Effector memory CD4-positive, alpha-beta T cell (primary cell): ENCODE measurements at places on chromosomes 6 and 20.
A peak's percentile ranks its signal among the peaks of the same experiment; 100 is the strongest.

DNA sequence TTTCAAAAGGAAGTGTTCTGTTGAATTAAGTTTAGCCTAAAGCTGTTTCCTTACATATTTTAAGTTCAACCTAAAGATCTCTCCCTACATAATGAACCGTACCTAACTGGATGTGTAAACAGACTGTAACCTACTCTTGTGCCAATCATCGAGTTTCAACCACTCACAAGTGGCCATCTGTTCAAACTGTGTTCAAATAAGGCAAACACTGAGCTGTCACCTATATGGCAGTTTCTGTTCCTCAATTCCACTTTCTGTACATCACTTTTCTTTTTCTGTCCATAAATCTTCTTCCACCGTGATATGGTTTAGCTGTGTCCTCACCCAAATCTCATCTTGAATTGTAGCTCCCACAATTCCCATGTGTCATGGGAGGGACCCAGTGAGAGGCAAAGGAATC lies 428.6 kb downstream of the HACE1 start:
- H3K27ac ChIP-seq = no peak overlapping the region
- no peak overlapping the region for H3K4me3 ChIP-seq
- no peak for DNase-seq
- H3K27me3 ChIP-seq = no peaks in the 10 kb centered on the region
- no peaks in the 10 kb centered on the region for H3K36me3 ChIP-seq

DNA sequence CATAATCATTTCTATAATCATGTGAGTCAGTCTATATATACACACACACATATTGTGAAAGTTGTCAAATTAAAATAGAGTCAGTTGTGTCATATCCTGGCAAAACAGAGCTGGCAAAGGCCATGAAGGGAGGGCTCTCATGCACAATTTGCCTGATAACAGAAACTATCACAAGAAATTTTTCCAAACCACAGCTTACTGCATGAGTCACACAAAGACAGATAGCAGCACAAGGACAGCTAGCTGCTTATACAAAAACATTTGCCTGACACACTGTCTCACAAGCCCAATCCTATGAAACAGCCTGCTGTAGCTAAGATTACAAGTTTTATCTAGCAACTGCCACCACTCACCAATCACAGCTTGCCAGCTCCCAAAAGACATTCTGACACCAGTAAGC lies 848.5 kb upstream of the MAN1A1 start:
- no peaks in the 10 kb centered on the region for H3K27me3 ChIP-seq
- no peak overlapping the region for H3K4me3 ChIP-seq
- no peaks in the 10 kb centered on the region for H3K4me1 ChIP-seq
- H3K36me3 ChIP-seq = no peaks in the 10 kb centered on the region

DNA sequence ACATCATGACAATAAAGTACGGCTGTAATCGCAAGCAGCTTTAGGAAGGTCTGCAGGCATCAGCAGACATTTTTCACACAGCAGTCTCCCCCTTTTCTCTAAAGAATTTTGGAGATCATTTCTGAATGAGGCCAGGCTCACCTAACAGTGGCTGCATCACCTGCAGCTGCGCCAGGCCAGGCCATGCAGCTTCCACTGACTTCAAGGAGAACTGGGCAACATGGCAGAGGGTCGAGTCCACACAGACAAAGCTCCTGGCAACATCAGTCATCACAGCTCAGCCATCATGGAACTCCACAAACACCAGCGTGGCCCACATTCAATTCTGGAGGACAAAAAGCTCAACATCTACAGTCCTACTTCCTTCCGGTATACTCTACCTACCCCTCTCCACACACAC lies 17.8 kb upstream of the FOXC1 start:
- H3K27ac ChIP-seq = no peak overlapping the region
- no peak for DNase-seq
- peaks cover 4% of the 10 kb centered on the region for H3K4me1 ChIP-seq
- H3K36me3 ChIP-seq = no peaks in the 10 kb centered on the region

DNA sequence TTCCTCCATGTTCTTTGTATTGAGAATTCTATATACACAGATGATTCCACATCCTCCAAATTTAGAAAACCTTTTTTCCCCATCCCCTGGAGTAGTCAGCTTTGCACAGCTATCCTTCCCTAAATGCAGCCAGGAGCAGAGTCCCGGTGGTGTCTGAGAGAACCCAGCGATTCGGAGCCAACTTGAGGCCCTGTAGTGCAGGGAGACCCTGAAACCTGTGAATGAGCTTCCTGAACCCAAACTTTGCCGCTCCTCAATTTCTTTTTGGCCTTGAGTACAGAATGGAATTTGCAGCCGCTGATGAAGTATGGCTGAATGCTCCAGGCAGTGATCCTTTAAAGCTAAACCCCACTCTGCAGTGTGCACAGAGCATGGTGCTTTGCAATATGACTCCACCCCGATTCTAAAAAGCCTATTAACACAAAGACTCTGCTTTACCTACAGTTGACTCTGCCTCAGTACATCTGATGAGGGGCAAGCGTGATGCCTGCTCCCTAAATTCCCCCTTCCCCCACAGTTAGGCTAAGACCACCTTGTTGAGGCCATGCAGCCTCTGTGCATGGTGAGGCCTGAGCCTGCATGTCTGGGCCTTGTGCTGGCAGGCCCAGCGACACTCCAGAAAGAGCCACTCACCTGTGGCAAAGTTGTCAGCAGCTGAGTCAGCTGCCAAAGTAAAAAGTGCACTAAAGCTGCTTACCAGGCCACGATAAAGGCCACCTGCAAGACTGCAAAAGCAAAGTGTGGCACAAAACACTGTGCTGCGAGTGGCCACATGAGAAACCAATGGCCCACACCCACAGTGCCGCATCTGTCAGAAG lies 82.1 kb downstream of the PLEKHG1 start:
- H3K4me1 ChIP-seq = no peaks in the 10 kb centered on the region
- DNase-seq = no peak
- H3K27ac ChIP-seq = no peak overlapping the region
- H3K4me3 ChIP-seq = no peak overlapping the region
- no peaks in the 10 kb centered on the region for H3K27me3 ChIP-seq

GRCh38 chr6:77457720-77458349 lies 5.5 kb downstream of the HTR1B start:
- no peak for DNase-seq
- no peaks in the 10 kb centered on the region for H3K36me3 ChIP-seq
- H3K27me3 ChIP-seq = no peaks in the 10 kb centered on the region
- no peaks in the 10 kb centered on the region for H3K4me1 ChIP-seq
- H3K4me3 ChIP-seq = no peak overlapping the region

DNA sequence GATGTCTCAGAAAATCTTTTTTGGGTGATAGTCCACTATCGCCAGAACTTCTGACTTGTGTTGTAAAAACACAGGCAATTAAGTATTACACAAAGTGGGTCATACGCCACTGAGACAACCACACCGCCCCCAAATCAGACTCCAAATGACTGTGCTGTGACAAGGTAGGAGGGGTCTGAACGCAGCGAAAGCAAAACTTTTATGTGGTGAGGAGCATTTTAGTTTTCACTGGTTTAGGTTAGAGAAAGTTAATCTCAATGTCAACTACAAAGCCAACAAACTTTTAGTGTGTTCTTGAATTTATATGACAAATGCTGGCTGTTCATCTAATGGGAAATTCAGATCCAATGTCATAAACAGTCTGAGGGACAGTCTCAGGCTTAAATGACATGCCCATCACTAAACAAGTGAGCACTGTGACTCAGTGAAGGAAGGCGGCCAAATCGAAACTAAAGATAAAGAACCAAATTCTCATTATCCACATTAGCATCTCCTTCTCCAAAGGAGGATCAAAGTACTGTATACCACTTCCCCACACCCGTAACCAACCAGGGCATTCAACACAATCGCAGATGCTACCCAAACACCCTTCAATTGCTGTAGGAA lies 186.7 kb downstream of the GJA10 start:
- DNase-seq = peak; percentile 62
- peak overlapping the region; percentile 71 for H3K27ac ChIP-seq

DNA sequence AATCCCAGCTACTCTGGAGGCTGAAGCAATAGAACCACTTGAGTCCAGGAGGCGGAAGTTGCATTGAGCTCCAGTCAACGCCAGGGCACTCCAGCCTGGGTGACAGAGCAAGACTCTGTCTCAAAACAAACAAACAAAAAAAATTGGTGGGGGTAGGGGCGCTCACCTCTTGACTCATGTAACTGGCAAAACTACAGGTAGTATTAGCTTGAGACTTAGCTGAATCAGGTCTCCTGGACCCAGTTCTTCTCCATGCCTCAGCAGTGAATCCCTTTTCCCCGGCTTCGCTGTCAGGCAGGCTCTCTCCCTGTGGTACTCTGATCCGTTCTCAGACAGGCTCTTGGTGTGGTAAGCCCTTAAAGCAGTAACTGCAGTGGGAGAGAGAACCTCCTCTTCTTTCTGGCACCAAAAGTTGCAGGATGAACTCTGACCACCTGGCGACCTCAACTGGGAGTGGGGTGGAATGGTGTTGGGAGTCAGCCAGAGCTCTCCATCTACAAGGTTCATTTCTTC lies 12.9 kb downstream of the SLC9A8 start:
- H3K27ac ChIP-seq = no peak overlapping the region
- H3K27me3 ChIP-seq = no peaks in the 10 kb centered on the region

GRCh38 chr20:40706977-40707582 lies 18.0 kb upstream of the MAFB start:
- H3K27ac ChIP-seq = no peak overlapping the region
- H3K4me3 ChIP-seq = no peak overlapping the region
- H3K36me3 ChIP-seq = no peaks in the 10 kb centered on the region
- no peak for DNase-seq
- no peaks in the 10 kb centered on the region for H3K4me1 ChIP-seq
- H3K27me3 ChIP-seq = no peaks in the 10 kb centered on the region

GRCh38 chr6:168455847-168456530 lies 15.0 kb downstream of the SMOC2 start:
- no peaks in the 10 kb centered on the region for H3K4me1 ChIP-seq
- no peak for DNase-seq
- H3K27ac ChIP-seq = no peak overlapping the region
- H3K36me3 ChIP-seq = no peaks in the 10 kb centered on the region
- no peak overlapping the region for H3K4me3 ChIP-seq
- H3K27me3 ChIP-seq = no peaks in the 10 kb centered on the region
